ENCODE measurements at places on chromosomes 6 and 20. TPM values are rescaled to one million over a fixed set of nuclear protein-coding genes. Genes with fewer than 3 reads are reported as not detected.

DNA sequence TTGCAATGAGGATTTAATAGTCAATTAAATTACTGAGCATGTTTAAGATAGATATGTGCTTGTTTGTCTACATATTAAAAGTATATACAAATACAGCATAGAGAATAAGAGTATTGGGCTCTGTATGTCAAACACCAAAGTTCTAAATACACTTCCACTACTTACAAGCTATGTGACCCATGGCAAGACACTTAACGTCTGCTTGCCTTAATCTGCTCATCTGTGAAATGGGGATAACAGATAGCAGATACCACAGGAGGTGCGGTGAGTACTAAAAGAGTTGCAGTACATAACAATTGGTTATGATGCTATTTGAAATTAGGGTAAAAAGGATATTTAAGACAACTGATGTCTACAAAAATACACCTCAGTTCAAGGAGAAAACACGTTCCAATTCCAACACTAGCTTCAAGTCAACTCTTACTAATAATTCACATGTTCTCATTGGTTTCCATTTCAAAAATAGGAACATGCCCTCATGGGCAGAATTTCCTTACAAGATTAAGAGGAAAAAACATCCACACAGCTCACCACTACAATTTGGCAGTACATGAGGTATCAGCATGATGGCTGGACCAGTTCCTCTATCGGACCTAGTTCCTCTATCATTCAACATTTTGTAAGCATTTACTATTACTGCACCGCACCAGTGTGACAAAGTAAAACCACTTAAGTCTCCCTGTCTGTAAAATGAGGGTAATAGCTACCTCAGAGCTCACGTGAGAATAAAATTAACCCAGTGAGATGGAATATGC is 101.1 kb downstream of the SMLR1 start:
- no peak for DNase-seq

DNA sequence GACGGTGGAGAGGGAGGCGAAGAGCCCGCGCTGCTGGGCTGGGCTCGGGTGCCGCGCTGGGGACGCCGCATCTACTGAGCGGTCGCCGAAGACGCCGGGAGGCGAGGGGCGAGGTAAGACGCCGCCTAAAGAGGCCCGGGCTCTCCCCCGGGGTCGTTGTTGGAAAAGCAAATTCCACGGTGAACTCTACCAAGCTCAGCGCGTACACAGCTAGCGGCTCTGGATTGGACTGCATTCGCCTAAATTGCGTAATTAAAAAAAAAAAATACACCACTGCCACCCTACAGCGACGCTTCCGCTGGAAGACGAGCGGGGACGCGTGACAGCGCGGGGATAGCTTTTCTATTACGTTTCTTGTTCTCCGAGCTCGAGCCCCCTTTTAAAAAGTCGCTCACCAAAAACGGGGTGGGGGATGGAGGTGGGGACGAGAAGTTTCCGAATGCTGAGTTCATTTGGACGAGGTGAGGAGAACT is 92.0 kb upstream of the PRDM1 start:
- DNase-seq = peak; percentile 23

DNA sequence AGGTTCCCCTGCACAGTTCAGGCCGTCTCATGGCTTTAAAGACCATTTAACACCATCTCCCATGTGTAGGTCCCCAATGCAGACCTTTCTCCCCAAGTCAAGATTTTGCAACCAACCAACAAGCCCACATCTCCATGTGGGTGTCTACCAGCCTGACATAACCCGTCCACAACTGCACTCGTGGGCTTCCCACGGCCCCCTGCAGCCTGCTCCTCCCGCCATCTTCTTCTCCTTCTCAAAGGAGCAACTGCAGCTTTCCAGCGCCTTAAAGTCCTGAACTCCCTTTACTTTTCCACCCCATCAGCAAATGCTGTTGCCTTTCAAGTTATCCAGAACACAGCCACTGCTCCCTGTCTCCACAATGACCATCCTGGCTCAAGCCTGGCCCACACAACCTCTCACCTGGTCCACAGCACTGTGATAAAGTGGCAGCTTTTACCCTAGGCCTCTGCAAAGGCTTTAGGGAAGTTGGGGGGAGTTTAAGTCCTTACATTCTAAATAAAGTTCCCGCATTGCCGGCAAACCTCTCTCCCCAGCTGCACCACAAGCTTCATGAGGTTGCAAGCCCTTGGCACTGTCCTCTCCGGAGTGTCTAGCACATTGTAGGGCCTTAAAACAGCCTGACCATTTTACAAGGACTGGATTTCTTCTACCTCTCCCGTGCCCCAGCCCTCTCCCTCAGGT is 140.5 kb downstream of the PREX1 start:
- no peak for DNase-seq

- no peak for DNase-seq
Measured at GRCh38 chr20:40630713-40631112, 58.3 kb downstream of the MAFB start.

GRCh38 chr6:143782481-143782880 is 60.7 kb upstream of the LTV1 start:
- no peak for DNase-seq

DNA sequence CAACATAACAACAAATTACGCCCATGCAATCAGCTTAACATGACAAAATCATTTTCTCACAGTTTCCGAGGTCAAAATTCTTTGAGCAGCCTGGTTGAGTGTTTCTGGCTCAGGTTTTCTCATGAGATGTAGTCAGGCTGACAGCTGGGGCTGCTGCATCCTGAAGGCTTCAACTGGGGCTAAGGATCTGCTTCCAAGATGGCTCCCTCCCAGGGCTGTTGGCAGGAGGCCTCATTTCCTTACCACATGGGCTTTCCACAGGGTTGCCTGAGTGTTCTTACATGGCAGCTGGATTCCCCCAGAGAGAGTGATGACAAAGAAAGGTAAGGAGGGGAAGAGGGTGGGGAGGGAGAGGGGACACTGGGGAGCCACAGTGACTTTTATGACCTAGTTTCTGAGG is 63.1 kb upstream of the NNAT start:
- DNase-seq = no peak

GRCh38 chr6:33980176-33981175 is 165.4 kb downstream of the GRM4 start:
- no peak for DNase-seq

DNA sequence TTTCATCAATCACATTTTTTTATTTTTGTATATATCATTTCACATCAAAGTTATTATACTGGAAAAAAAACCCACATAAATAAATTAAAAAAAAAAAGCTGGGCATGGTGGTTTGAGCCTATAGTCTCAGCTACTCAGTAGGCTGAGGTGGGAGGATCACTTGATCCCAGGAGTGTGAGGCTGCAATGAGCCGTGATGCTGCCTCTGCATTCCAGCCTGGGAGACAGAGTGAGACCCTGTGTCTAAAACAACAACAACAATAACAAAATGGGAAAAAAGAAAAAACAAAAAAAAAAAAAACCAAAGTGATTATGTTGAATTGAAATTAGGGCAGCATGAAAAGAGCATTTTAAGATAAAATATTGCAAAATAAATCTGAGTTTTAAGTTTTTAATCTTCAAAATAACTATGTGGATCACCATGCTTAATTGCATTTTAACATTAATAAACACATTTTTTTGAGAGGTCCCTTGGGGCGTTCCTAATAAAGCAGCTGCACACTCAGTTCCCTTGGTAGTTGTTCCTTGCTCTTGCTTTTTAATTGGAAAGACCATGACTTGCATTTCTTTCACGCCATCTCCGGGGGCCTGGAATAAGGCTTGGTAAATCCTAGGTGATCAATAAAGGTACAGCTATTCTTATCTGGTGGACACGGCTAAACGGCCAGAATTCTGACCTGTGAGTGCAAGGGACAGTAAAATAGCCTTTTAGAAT is 15.1 kb downstream of the NOX3 start:
- DNase-seq = no peak

- DNase-seq = no peak
Measured at GRCh38 chr6:43035495-43036194, 14.2 kb downstream of the RRP36 start.

GRCh38 chr6:18260448-18261106 is 3.8 kb downstream of the DEK start:
- no peak for DNase-seq

DNA sequence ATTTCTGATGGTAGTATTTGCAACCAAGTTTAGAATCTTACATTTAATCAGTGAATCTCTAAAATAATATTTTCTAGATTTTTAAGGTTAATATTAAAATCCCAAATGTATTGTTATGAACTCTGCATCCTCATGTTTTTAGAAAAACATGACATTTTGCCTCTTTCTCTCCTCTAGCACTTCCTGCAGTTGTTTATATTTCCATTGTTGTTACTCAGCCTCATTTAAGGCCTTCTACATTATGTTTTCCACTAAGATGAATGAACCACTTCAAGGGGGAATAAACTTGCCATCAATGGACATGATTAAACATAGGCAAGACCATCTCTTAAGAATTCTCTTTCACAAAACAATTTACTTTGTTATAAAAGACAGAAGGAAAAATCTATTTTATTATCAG is 333.5 kb upstream of the IRAK1BP1 start:
- DNase-seq = no peak

DNA sequence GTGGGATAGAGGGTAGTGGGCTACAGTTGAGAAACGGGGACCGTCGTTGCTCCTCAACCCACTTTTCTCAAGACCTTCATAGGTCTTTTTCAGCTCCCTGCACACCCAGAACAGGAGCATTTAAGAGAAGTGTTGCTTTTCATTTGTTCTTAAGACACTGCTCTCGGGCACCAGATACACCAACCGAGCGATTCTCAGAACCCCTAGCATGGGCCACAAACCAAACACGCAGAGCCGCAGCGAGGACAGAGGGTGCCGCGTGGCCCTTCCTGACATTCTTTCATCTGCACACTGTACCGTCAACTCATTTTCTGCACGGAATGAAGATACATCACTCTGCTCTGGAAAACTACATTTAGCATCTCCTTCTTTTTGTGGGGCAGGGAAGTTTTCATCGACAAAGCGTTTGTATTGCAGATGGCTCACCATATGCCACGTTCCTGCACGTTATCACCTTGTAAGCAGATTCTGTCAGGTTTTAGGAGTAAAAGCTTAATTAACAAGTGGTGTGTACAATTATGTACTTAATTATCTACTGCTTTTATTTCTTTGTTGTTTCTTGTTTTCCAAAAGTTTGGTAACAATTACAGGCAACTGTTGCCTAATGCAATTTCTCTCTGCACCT is 70.4 kb upstream of the MLN start:
- no peak for DNase-seq

- DNase-seq = no peak
Measured at GRCh38 chr6:46925563-46926253, 4.0 kb upstream of the ADGRF5 start.

GRCh38 chr6:153623496-153623895 is 415.5 kb upstream of the OPRM1 start:
- no peak for DNase-seq

GRCh38 chr6:28953585-28954258 is 29.9 kb upstream of the TRIM27 start:
- DNase-seq = no peak

DNA sequence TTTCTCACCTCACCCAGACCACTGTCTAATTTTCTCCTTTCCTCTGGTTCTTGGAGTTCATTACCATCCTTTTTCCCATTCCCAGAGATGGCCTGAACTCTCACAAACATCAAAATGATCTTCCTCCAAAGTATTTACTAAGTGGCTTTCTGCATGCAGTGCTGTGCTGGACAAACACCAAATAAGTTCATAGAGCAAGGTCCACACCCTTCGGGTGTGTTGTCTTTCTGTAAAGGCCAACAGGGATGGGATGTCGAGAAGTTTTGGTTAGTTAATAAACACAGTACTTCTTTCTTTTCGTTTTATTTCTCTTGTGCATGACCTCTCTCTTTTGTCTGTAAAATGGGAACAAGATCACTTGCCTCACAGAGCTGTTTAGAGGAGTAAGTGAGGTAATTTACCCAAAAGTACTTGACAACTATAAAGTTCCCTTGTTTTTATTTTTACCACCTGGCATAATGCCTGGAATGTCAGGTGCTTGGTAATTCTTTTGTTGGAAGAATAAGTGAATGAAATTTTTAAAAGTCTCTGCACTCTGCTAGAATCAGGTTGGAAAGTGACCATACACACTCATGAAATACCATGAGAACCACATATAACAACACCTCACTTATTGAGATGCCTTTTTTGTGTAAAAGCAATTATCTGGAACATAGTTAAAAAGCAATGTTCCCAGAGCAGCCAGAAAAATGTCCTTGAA is 22.8 kb upstream of the CCN6 start:
- DNase-seq = no peak

- no peak for DNase-seq
Measured at GRCh38 chr6:139577124-139577762, 202.8 kb upstream of the CITED2 start.

GRCh38 chr20:6122873-6123648 is at the start of gene FERMT1:
Gene FERMT1, minus strand, starts transcription at chr20:6123030. Its CDS starts 3,476 bp downstream, at chr20:6119554.
- peak; percentile 8 for DNase-seq

- no peak for DNase-seq
Measured at GRCh38 chr6:73497915-73498314, 22.9 kb downstream of the EEF1A1 start.

DNA sequence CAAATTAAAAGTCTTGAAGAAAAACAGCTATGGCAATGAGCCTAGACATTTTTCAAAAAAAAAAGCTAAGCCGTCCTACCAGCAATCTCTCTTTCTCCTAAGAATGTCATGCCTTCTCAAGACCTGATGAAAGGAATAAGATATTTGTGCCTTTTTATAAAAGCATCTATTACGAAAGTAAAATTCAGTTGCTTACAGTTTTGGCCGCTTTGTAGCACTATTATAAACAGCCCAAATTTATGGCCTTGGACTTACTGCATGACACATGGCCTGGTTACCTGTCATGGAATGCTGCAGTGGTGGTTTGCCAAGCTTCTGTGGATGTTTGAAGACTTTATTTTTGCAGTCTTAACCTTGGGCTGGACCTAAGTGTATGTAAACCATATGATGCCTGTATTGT is 22.2 kb upstream of the VAPB start:
- no peak for DNase-seq

DNA sequence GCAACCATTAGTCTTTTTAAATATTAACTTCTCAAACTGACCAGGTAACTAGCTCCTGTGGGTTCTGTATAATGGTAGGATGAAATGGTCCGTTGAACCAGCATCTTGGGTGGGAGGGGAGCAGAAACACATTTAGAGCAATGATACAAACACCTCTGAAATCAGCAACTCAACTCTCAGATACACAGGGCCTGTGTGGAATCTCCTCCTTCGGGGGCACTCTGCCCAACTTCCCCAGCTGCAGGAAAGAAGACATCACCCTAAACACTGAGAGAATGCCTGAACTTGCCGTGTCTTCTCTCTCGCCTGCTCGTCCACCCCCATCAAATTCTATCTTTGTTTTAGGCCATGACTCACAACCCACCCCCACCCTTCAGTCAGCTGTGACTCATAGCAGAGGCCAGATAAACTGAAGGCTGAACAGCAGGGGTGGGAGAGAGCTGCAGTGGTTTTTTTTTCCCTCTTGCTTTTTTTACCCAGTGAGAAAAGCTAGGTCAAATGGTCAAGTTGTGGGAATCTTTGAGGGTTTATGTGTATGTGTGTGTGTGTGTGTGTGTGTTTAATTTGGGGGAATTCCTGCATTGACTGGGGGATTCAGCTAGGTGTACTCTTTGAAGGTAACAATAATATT is 593.4 kb upstream of the JAG1 start:
- DNase-seq = no peak

GRCh38 chr6:73817253-73817652 is 121.2 kb downstream of the CD109 start:
- DNase-seq = no peak

The SLC22A3 gene
- total RNA-seq = 4.3 TPM

The DPPA5 gene
- total RNA-seq = not detected

The IL17F gene
- total RNA-seq = not detected

The DEFB121 gene
- total RNA-seq = not detected

The ANKRD66 gene
- total RNA-seq = 0.27 TPM

The PXDC1 gene
- total RNA-seq = 17.6 TPM

The GJA10 gene
- total RNA-seq = not detected

The ULBP1 gene
- total RNA-seq = 0.82 TPM

The SLC22A7 gene
- 0.36 TPM for total RNA-seq
